Inflammatory macrophage treated with lipopolysaccharide for 1 hour (primary cell): ENCODE measurements at places on chromosomes 12 and 14.

DNA sequence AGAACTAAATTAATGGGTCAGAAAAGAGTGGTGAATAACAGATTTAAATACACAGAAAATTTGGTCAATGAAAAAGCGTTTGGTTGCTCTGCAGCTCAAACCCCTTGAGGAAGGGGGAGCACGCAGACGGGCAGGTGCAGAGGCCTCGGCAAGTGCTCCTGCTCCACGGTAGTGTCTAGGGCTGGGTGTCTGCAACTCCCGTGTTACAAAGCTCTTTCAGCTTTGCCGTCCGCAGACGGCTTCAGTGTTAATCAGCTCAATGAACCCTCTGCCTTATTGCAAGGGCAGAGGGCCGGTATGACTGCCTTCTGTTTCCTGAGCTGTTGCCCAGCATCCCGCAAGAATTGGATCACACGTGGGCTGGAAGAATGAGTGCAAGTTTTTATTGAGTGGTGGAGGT lies 125.7 kb upstream of the TRHDE start:
- DNase-seq: no peak

GRCh38 chr12:112716099-112717093 lies 75.2 kb upstream of the RPH3A start:
- DNase-seq: no peak

DNA sequence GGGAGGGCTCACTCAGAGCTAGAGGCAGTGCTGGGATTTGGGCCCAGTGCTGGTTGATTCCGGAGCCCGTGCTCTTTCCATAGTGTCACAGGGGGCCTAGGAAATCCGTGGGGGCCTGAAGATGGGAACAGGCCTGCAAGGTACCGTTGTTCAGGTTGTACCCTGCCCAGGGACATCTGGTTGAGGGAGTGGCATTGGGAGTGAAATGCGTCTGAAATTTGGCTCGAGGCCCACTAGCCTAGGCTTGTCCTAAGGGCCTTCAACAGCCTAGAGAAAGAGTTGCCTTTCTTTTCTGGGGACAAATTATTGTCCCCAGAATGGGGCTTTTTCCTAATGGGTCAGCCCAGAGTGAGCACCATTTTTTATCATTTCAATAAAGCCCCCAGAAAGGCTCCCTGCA lies 26.4 kb upstream of the FAM222A start:
- no peak for DNase-seq

- no peak for DNase-seq
These were observed 19.6 kb downstream of the KLRB1 start for GRCh38 chr12:9587987-9588600.

DNA sequence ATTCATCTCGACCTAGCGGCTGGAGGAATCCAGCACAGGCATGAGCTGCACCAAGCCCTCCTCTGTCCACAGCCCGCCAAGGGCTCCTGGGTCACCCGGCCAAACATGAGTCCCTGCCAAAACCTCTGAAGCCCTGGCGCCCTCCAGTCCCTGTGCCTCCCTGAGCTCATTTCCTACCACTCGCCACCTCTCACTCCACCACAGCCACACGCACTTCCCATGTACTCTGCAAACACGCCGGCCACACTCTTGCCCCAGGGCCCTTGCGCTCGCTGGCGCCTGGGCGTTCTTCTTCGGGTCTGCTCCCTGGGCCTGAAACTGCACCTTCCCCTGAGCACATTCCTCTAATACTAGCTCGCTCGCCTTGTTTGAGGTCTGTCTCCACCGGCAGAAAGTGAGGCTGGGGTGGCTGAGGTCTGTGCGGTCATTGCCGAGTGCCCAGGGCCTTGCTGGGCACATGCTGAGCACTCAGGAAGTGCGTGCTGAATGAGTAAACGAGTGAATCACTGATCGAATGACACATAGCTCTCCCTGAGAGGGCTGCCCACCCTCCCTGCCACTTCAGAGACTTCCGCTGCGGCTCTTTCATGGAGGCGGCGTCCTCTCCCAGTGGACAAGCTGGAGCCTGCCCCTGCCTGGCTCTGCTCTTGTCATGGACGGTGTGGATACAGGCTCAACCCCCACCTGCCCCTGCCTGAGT lies 33.7 kb upstream of the DLK1 start:
- DNase-seq: no peak

GRCh38 chr14:56273155-56273554 lies 154.9 kb downstream of the PELI2 start:
- DNase-seq: no peak

- no peak for DNase-seq
These were observed 9.4 kb downstream of the COX16 start for GRCh38 chr14:70350078-70350477.

- DNase-seq: no peak
These were observed 13.7 kb upstream of the ZNF740 start for GRCh38 chr12:53166837-53167236.

DNA sequence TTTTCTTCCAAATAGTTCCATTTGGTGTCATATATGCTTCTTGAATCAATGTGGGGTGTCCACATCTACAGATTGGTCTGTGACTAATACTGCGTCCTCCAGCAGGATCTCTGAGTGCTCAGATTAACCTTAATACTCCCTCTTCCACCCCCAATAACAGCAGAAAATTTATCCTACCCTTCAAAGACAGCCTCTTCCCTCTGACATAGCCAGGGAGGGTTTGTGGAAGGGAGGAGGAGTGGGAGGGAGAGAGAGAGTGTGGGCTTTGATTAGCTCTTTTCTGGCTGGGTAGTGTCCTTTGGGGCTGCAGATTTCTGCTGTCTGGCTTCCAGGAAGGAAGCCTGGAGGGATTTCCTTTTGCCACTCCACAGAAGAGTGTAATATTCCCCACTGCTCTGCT lies 220.7 kb downstream of the TTC6 start:
- no peak for DNase-seq

DNA sequence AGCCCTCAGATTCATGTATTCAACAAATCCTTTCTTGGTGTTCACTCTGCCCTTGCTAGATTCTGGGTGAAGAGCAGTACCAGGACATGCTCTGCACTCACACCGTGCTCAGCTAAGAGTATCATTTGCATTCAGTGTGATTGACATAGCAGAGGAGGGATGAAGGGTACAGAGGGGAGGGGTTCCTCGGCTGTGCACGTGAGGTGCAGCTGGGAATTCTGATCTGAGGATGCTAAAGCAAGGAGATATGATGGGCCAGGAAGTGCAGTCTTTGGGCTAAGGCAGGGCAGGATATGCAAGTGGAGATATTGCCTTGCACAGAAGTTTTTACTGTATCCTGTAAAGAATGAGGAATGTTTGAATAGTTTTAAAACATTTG lies 108.6 kb downstream of the FGD4 start:
- no peak for DNase-seq

DNA sequence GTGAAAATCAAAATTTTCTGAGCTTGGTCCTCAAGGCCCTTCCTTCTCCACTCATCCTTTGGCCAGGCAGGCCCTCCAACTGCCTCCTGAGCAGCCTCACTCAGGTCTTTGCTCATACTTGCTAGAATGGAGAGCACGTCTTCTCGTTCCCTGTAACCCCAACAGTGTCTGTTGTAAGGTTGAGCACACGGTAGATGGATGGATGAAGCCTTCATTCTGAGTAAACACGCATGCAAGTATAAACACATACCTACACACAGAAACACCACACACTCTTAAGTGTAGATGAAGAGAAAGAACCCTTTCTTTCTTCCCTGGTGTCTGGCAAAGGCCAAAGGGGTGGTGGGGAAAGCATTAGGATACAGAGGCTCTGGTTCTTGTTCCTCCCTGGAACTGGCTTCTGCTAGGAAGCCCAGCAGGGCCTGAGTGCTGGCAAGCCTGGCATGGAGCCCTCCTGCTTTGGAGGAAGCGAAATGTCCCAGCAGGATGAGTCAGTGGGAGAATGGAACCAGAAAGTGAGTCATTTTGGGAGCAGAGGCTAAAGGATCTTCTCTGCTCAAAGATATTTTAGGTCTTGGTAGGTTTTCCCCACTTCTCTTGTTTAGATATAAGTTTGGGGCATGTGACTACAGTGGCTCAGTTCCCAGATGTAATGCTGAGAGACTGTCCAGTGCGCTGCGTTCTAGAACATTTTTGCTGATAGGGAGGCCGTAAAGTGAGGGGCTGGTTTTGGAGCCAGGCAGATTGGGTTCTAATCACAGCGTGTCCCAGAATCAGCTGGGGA lies 127.4 kb downstream of the CACNA1C start:
- peak; percentile 32 for DNase-seq

GRCh38 chr12:100767371-100767770 lies 27.2 kb upstream of the ANO4 start:
- no peak for DNase-seq

- DNase-seq: no peak
These were observed 64.2 kb downstream of the RASSF3 start for GRCh38 chr12:64674367-64674922.

DNA sequence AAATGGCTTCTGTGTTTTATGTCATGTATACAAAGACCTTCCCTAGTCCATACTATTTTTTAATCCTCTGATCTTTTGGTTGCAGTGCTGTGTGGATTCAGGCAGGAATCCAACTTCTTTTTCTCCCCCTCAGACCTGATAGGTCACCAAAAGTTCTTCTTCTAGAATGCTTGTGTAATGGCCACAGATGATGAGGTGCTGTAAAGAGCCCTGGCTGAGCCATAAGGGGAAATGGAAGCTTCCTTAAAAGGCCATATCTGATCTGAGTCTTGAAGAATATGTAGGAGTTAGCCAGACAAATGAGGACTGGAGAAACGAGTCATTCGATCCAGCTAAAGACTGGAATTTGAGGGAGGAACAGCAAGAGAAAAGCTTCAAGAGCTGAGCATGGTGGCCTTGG lies 353.9 kb downstream of the PCNX1 start:
- DNase-seq: peak; percentile 69

- DNase-seq: no peak
These were observed 769 bp upstream of the ZNF740 start for GRCh38 chr12:53179687-53180219.

- no peak for DNase-seq
These were observed 294.3 kb downstream of the ALG10B start for GRCh38 chr12:38610808-38611350.

- DNase-seq: no peak
These were observed 193.0 kb downstream of the SYT1 start for GRCh38 chr12:79057540-79057939.

DNA sequence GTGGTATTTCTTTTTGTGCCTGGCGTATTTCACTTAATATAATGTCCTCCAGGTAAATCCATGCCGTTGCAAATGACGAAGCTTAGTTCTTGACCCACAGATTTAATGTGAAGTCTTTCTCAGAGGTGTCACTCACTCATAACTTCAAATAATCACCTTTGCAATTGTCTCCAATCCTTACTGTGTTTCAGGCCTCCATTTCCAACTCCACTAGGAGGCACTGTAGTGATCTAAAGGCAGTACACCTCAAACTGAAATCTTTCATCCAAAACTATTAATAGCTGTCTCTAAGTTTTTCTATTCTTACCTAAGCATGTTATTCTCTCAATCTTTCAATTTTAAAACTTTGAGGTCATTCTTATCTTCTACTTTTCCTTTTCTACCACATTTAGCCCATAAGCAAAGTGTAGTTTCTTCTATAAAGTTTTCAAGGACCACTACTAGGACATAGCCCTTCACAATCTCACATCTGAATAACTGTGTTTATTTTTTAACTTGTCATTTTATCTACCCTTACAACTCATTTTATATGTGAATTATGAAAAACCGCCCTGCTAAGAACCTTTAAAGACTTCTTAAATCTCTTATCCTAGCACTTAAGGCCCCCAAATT lies 25.5 kb upstream of the FBXO34 start:
- DNase-seq: no peak

DNA sequence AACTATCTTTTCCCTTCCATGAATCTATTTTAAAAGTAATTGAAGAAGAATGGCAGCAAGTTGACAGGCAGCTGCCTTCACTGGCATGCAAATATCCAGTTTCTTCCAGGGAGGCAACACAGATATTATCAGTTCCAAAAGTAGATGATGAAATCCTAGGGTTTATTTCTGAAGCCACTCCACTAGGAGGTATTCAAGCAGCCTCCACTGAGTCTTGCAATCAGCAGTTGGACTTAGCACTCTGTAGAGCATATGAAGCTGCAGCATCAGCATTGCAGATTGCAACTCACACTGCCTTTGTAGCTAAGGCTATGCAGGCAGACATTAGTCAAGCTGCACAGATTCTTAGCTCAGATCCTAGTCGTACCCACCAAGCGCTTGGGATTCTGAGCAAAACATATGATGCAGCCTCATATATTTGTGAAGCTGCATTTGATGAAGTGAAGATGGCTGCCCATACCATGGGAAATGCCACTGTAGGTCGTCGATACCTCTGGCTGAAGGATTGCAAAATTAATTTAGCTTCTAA lies 18.4 kb downstream of the TMPO start:
- no peak for DNase-seq

DNA sequence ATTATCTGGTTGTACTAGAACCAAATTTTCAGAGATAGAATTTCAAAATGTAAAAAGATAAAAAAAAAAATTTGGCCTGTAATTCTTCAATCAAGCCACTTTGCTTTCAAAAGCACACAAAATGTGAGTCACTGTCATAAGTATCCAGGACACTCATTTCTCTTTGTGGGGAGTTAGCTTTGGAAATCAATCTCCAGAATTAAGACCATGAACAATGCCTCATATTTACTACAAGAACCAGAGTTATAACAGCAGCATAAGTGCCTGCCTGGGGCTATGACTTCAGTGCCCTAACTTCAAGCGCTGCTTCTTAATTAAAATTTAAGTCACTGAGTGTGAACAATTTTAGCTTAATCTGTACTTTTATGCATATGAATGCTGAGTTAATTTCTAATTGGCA lies 162.1 kb downstream of the C12orf42 start:
- DNase-seq: no peak

- DNase-seq: no peak
These were observed 34.8 kb downstream of the NFKBIA start for GRCh38 chr14:35369701-35370191.

GRCh38 chr12:58106195-58106594 lies 164.8 kb downstream of the ATP23 start:
- DNase-seq: no peak

GRCh38 chr12:121176826-121177529 lies 33.0 kb upstream of the P2RX4 start:
- DNase-seq: no peak

DNA sequence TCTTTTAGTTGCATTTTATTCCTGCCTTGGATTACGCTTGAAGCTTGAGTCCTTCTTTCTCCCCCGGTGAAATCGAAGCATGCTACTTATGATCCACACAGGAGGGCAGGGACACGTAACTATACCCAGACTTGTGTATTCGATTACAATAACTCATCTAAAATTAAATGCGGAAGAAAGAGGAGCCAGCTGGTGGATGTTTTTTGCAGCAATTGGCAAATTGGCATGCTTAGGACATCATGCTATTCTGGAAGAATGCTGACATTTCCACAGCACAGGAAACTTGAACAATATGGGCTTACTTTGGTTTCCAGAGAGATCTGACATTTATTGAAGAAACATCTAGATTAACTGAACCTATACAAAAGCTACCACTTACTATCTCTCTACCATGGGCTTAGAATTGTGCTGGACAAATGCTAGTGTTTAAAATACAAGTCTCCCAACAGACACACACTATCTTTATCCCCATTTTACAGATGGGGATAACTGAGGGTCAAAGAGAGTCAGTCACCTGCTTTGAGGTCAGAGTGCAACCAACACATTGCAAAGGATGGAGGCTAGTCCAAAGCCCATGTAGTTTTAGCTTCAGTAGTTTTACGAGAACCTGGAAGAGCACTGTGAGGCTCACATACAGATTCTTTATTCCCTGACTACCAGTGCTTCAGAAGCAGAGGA lies 36.3 kb downstream of the LGMN start:
- DNase-seq: no peak

- peak; percentile 92 for DNase-seq
These were observed 39.2 kb downstream of the EFCAB11 start for GRCh38 chr14:89915114-89915878.
